ENCODE measurements at places on chromosomes 1 and 21.

GRCh38 chr1:220224611-220225124 lies 47.6 kb downstream of the RAB3GAP2 start:
- no peak for DNase-seq

DNA sequence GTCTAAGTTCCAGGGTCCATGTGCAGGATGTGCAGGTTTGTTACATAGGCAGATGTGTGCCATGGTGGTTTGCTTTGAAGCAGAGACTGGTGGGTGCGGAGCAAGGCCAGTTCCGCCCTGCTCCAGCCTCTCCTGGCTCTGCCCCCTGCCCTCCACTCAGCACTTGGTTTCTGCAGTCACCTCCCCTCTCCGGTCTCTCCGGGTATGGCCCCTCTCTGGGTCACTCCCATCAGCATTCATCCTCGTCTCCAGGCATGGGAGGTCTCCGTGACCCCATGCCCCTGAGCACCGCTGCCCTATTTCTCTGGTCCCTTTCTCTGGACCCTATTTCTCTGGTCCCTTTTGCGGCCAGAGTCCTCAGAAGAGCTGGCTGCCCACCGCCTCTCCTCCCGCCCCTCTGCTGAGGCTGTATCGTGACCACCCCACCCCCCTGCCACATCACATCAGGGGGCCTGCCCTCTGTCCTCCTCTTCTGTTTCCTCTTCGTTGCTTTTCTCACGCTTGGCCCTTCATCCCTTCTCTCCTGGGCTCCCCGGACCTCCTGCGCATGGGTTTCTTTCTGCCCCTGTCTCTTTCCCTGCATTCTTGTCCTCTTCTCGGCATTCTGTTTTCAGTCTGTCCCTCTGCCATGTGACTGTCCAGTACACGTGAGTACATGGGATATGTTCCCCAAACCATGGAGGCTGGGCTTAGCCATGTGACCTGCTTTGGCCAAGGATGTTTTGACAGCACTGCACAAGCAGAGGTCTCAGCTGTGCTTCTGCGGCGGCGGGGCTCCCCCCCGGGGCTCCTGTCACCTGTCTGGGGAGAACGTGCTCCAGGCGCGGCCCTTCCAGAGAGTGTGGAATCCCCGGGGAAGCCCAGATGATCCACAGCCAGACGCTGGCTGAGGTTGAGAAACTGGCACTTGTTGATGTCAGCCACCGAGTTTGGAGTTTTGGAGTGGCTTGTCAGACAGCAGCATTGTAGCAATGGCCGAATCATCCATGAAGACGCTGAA lies 54.4 kb upstream of the C1orf174 start:
- DNase-seq: no peak

GRCh38 chr1:244075247-244075722 lies 24.2 kb downstream of the ZBTB18 start:
- DNase-seq: no peak

- DNase-seq: no peak
Observed at GRCh38 chr1:218926631-218927030, 247.0 kb upstream of the LYPLAL1 start.

DNA sequence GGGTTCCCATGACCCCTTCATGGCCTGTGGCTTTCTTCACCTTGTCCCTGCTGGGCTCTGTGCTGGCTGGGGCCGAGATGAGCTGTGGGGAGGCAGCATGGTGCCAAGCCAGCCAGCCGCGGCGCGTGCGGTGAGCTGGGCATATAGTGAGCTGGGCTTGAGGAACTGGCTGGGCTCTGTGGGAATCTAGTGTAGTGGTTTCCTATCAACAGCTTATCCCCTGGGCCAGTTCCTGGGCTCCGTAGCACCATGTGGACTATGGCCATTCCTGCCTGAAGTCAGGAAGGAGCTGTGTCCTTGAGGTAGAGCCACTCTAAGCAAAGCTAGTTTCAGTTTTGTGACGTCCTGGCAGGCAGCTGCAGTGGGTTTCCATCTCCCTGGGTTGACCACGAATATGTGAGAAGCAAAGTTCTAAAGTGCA lies 1.8 kb downstream of the NCMAP start:
- no peak for DNase-seq

DNA sequence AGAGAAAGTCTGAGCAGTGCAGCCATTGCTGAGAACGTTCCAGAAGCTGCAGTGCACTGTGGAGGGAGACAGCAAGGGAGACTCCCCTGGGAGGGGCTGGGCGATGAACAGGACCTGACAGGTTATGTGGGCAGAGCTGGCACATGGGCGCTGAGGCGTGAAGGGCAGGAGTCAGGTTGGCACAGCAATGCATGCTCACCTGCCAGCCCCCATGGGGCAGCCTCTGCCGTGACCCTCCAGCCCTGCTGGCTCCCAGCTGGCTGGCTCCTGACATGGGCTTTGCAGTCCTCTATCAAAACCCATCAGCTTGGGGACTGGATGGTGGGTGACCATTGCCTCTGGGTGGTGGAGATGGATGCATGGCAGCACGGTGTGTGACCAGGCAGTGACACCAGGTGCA lies 300.3 kb downstream of the CAMTA1 start:
- no peak for DNase-seq

- DNase-seq: no peak
Observed at GRCh38 chr1:62224182-62224581, 29.5 kb downstream of the L1TD1 start.

DNA sequence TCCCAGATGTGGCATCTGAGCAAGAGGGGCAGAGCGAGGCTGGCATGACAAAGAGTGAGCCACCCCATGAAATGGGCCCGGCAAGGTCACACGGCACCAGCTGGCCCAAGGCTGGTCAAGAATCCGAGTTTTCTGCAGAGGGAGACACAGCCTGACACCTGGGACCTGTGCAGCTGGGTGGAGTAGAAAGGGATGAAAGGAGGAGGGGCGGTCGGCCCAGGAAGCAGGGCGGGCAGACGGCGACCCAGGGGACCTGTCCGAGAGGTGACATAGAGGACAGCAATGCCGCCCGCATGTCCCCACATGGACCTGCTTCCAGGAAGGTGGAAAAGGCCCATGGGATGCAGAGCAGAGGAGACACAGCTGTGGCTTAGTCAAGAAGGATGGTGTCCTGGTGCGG lies 137.7 kb downstream of the PRDM16 start:
- DNase-seq: no peak

GRCh38 chr1:197444755-197445154 lies 176.7 kb downstream of the CRB1 start:
- no peak for DNase-seq

- no peak for DNase-seq
Observed at GRCh38 chr1:201042779-201043461, 19.4 kb upstream of the KIF21B start.

GRCh38 chr1:19445417-19446342 lies 39.7 kb downstream of the CAPZB start:
- DNase-seq: no peak

- no peak for DNase-seq
Observed at GRCh38 chr1:15740924-15741850, 1.1 kb upstream of the TMEM82 start.

GRCh38 chr1:169484683-169485430 lies 887 bp downstream of the SLC19A2 start:
- no peak for DNase-seq

GRCh38 chr1:22380024-22380785 lies 71.4 kb upstream of the ZBTB40 start:
- no peak for DNase-seq

DNA sequence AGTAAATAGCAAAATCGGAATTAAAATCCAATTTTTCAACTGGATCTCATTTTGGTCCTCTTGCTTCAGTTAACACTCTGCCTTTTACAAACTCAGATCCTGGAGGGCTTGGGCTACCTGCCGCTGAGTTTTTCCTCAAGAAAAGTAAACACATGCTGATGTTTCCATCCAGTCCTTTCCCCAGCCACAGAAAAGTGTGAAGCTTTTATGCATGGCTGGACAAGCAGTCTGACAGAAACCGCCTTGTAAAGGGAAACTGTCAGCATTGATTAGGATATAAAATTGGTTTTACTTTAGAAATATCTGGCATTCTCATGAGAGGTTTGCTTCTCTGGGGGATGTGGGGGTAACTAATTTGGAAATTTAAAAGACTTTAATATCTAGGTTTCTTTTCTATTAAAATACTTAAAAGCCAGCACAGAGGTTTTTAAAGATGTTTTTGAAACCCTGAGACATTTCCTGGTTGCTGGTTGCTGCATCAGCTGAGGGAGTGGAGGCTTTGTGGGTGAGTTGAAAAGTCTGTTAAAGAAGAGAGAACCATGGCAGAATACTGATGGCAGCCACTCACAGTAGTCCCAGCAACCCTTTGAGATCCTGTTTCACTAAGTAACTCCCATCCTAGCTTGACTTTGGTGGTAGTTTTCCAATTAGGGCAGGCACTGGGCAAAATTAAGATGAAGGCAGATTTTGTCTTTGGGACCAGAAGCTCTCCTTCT lies 238.3 kb downstream of the PAPPA2 start:
- no peak for DNase-seq

DNA sequence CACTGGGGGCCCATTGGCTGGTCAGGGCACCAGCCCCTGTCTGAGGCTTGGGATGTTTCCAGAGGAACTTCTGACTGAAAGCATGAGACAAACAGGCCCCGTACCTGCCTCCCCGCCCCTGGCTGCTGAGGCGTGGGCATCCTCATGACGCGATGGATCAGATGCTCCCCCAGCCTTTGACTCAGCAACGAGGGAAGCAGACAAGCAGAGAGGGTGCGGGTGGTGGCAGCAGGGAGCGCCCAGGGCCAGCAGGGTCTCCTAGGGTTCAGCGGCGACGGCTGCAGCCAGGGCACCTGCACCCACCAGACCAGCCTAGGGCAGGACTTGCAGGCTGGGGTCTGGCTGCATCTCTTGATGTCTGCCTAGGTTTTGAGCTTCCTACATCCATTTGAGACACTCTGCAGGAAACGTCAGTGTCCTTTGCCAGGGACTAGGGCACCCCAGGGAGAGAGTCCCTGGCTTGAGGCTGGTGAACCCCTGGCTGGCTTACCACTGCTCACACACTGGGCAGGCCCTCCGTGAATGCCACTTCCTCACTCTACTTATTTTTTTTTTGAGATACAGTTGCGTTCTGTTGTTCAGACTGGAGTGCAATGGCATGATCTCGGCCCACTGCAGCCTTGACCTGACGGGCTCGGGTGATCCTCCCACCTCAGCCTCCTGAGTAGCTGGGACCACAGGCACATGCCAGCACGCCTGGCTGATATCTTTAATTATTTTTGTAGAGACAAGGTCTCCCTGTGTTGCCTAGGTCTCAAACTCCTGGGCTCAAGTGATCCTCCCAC lies 63.3 kb downstream of the DHRS3 start:
- no peak for DNase-seq

DNA sequence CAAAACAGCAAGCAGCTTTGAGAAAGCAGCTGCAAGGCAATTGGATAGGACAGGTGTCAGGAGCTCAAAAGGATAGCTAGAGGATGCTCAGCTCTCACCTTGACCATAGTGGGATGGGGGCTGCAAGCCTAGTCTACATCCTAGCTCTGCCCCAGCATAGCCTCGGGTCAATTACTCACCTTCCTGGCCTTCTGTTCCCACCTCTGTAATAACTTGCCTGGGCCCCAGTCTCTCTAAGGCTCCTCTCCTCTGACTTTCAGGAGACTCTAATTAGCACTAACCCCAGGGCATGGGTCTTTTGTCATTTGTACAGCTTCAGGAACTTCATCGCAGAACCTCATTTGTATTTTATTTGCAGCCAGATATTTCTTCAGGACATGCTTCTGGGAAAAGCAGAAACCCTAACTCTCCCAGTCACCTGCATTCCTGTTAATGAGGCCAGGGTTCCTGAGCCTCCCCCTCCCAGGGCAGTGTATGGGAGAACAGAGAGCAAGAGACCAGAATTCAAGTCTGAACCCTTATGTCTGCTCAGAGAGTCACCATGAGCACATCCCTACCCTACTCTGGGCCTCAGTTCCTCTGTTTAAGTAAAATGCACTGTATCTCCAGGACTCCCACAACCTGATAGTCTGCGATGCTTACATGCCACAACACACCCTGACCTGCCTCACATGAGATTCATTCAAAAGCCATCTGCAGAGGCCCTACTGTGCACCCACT lies 108.1 kb downstream of the MATN1 start:
- no peak for DNase-seq

DNA sequence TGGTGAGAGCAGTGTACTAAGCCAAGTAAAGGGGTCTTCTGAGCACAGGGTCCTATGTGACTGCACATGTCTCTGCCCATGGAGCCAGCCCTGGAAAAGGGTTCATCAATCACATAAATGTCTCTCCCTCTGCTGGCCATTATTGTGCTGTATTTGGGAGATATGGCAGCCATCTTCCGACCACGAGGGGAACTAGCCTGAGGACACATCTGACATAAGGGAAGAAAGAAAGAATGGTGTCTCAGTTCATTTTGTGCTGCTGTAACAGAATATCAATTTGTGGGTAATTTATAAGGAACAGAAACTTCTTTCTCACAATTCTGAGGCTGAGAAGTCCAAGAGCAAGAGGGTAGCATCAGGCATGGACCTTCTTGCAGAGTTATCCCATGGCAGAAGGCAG lies 55.1 kb upstream of the GJA5 start:
- DNase-seq: no peak

DNA sequence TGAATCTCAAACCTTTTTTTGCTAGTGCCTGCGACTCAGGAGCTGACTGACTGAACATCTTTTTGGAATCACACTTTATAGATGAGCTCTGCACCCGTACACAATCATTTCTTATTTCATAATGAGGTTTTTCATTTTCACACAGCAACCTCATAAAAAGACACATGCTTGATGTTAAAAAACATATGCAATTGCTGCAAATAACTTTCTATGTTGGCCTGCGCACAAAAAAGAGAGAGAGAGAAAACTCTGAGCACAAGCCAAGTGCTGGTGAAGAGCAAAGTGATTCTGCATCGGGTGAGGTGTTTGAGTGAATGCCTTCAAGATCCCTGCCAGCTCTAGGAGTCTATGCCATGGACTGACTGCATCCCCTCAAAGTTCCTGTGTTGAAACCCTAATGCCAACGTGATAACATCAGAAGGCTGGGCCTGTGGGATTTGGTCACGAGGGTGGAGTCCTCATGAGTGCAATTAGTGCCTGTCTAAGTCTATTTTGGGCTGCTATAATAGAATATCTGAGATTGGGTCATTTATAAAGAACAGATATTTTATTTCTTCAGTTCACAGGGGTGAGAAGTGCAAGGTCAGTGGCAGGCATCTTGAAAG lies 36.6 kb downstream of the C1orf87 start:
- no peak for DNase-seq

Data from left renal cortex interstitium (tissue), 4 donors.